Activated CD4-positive, alpha-beta T cell treated with anti-CD3 and anti-CD28 coated beads, Interleukin-2, amount 50 U/mL, for 16 hours (primary cell): ENCODE measurements at places on chromosomes 3 and 15.
A peak's percentile ranks its signal among the peaks of the same experiment; 100 is the strongest.

DNA sequence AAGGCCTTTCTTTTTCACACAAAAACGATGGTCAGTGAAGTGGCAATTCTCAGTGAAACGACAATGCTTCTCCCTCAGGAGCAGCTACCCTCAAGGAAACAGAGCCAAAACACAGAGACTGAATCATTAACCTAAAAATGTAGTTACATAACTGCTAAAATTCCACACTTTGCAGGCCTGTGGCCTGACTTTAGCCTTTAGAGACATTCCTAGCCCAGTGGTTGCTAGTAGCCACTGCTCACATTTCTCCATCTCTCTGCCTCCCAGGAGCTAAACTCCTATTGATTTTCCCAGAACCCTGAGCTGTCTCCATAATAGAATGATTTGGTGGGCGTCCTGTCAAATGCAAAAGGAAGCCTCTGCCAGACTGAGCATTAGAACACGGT, 630.1 kb upstream of the KCNMB2 start:
- no peak for DNase-seq

GRCh38 chr15:65927545-65927944, 58.3 kb downstream of the RAB11A start:
- no peak for DNase-seq

- no peak for DNase-seq
Measured at GRCh38 chr3:168493412-168494205, 397.9 kb upstream of the GOLIM4 start.

- DNase-seq = no peak
Measured at GRCh38 chr3:36820083-36820482, 55.7 kb upstream of the DCLK3 start.

DNA sequence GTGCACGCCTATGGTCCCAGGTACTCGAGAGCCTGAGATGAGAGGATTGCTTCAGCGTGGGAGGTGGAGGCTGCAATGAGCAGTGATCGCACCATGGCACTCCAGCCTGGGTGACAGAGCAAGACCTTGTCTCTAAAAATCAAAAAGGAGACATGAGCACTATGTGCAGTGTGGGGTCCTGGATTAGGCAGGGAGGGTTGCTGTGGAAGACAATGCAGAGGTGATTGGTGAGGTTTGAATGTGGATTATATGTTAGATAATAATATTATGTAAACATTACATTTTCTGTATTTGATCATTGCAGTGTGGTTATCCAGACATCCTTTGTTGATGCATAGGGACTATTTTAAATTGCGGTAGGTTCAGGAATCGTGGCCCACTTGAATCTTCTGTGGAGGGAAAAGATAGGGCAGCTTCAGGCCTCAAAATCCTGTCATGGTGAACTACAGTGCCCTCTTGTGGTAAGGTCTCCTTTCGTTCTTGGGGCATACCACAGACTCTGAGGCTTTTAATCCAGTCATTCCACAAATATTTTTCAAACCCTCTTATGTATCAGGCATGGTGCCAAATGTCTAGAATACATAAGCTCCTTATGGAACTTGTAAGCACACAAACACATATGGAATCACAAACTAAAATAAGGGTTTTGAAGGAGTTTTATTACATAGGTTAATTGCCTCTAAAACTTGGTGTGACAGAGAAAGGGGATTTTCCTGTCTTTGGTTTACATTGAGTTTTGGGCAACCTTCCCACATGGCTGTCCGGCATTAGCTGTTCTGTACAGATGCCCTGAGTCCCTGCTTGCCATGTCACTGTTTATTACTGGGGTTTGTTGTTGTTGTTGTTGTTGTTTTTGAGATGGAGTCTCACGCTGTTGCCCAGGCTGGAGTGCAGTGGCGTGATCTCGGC, 37.7 kb downstream of the GPD1L start:
- peak; percentile 69 for DNase-seq

- DNase-seq = no peak
Measured at GRCh38 chr3:25611193-25611592, 53.5 kb downstream of the TOP2B start.

- DNase-seq = no peak
Measured at GRCh38 chr15:31379042-31379441, 52.4 kb downstream of the KLF13 start.

- DNase-seq = no peak
Measured at GRCh38 chr15:78407608-78408354, 30.2 kb upstream of the IREB2 start.

DNA sequence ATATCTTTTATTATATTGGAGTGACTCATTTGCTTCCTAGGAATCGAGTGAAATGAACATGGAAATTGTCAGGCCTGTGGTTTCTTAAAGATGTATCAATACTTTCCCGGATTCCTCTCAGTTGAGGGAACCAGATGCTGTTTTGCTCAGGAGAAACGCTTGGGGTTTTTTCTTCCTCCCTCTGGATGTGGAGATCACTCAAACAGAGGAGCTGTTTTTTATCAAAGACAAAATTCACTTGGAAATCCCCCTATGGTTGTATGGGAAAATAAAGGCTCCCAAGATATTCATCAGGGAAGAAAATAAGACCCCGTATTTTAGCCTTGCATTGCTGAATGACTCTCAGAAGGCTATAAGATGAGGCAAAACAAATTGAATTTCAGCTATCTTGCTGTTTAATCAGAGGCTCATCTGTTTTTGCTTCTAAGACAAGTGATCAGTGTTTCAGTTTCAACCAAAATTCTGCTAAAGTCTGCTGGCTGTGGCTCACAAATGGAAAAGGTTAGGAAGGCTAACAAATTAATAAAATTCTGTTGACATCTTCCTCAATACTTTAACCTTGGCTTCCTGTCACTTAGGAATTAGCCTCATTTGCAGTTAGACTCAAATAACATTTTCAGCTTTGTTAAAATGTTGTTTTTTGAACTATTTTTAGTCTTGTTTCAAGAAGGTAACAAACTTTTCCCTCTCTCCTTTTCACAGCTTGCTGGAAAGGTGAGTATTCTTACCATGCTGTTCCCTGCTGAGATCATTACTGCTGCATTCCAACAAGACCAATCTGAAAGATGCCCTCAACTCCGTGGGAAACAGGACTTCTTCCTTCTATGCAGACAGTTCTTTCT, 83.6 kb downstream of the COL6A5 start:
- DNase-seq = no peak

DNA sequence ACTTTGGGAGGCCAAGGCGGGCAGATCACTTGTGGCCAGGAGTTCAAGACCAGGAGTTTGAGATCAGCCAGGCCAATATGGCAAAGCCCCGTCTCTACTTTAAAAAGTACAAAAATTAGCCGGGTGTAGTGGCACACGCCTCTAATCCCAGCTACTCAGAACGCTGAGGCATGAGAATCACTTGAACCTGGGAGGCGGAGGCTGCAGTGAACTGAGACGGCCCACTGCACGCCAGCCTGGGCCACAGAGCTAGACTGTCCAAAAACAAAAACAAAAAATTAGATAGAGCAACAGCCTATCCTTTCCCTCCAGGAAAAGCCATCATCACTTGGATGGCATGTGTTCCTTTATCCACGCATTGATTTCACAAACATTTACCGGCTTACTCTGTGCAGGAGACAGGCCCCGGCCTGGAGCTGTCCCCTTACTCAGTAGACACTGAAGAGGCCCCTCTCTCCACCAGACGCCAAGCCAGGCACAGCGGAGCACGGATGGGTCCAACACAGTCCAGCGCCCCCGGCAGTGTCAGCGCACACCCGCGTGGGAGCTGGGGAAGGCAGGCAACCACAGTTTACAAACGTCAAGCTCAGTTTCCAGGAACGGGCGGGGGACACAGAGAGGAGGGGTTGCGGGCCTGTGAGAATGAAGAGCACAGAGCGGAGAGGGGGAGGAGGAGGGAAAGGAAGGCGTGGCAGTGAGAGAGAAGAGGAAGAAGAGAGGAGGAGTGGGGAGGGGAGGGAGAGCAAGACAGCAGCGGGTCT, 3.1 kb downstream of the GP5 start:
- peak; percentile 64 for DNase-seq

GRCh38 chr3:10445561-10446175, 59.7 kb downstream of the ATP2B2 start:
- DNase-seq = no peak

GRCh38 chr3:39322936-39323335, 6.6 kb upstream of the CCR8 start:
- no peak for DNase-seq

- no peak for DNase-seq
Measured at GRCh38 chr15:77657634-77658238, 25.0 kb upstream of the LINGO1 start.

DNA sequence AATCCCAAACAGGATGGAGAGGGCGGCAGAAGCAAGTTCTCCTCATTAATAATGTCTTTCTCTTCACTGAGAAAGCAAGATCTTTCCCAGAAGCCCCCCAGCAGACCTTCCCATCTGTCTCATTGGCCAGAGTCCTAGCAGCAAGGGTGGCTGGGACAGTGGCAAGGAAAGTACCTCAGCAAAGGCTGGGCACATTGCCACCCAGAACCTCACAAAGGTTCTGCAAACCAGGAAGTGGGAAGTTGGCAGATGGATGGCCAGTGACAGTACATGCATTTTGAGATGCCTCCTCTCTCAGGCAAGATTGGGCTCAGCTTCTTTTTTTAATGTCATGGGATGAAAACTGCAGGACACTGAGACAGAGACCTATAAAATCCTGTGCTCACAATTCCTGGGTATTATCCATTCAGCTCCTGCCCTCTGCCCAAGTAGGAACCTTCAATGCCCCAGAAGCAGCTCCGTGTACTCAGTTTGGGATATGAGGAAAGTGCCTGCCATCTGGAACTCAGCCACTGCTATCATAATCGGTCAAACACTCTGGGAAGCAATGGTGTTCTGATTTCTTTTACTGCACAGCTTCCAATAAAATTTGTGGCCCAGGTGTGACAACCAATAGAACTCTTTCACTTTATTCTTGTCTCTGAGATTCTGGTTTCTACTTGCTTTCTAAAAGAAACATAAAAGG, 25.5 kb downstream of the DPH3 start:
- no peak for DNase-seq

DNA sequence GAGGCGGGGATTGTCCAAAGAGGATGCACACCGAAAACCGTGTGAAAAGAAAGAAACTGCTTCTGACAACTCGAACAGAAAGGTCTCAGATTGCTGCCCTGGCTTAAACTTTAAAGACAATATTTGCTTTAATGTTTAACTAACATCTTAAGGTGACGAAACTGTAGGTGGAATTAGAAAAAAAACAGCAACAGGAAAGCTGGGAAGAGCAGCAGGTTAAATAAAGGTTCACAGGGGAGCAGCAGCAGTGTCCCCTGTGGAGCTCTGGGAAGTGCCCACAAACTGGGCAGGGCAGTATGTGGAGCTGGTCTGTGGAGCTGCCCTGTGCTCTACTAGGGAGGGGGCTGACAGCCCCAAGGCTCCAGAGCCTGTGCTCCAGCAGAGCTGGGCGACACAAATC, 25.4 kb downstream of the RUVBL1 start:
- no peak for DNase-seq

- no peak for DNase-seq
Measured at GRCh38 chr3:50830451-50830850, 155.7 kb downstream of the DOCK3 start.

DNA sequence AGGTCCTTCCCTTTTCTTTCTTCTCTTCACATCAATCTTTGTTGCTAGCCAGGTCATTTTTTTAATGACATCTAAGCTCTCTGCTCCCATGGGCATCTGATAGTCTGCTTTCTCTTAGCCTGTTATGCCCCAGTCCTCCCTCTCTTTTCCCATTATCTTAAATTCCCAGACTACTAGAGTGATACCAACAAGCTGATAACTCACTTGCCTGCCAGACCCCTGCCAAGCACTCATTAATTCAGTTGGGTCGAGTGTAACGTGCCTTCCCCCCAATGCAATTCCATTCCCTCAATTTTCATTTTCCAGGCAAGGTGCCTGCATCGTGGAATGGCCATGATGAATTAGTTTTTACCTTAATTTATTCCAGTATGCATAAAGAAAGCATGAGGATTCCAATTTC, 450.8 kb upstream of the ADAMTS9 start:
- DNase-seq = no peak

DNA sequence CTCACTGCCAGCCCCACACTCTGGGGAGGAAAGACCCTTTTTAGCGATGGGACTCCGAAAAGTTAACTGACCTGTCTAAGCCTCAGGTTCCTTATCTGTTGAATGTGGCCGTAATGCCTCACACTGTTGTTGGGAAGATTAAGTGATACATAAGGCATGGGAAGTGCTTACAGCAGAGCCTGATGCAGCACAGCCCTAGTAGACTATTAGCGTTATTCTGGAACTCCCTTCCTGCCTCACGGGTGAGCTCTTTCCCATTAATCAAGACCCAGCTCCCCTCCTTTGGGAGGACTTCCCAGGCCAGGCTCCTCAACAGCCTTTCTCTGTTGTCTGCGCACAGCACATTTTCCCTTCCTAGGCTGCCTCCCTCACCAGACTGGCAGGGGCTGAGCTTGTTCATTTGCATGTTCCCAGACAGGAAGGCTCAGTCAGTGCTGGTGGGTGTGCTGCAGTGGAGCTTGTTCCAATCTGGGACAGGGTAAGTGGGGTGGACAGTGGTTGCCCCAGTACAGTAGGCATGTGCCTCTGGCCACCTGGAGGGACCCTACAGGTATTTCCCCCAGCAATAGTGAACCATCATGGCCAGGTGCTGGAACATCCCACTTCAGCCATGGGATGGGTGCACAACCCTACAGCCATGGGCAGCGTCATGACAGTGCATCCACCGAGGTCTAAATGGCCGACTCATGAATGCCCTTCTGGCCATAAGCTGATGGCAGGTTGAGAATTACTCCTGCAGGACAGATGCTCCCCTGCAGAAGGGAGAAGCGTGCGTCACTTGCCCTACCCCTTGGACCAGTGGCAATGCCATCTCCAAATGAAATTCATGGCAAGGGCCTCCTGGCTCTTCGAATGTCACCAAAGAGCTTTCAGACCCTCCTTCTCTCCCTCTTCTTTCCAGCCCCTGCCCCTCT, 5.8 kb upstream of the PSTPIP1 start:
- DNase-seq = no peak

- peak; percentile 80 for DNase-seq
Measured at GRCh38 chr3:69282181-69282580, 103.7 kb downstream of the FRMD4B start.

DNA sequence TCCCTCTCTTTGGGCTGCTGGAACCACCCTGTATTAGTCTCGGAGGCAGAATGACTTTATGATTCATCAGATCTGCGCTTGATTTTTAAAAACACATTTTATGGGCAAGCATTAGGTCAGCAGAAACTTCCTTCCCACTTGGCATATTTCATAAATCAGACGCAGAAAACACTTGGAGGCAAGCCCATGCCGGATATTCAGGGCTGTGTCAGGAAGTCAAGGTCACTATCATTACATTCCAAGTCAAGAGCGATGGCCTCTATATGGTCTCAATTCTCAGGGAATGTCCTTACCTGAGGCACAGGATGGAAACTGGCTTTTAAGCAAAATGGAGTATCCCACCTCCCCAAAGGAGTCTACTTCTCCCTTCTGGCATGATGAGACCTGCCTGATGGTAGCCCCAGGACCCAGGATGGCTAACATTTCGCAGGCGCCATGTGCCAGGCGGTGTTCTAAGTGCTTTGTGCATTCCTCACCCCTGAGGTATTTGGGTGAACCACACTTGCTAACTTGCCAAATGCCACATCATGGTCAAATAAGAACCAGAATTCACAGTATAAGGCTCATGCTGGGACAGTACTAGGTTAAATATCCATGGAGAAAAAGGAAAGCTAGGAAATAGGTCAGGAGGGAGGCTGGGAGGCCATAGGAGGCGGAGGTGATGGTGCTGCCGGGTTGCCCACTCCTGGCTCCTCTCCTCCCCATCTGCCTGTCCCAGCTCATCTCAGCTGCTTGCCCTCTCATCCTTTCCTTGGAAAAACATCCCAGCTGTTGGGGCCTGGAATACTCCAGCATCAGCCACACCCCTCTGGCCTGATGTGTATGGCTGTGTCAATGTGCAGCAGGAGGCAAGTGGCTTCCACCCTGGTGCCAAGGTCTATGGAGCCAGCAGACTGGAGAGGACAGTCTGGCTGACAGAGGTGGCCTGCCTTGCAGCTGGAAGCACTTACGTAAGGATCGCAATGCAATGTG, 18.8 kb downstream of the BCL2L10 start:
- DNase-seq = no peak
